RWPE2 (cell line): ENCODE measurements at places on chromosomes 1 and 21.
A peak's percentile ranks its signal among the peaks of the same experiment; 100 is the strongest.

GRCh38 chr1:211928290-211928801 is 97.8 kb upstream of the LPGAT1 start:
- H3K4me3 ChIP-seq: no peak overlapping the region
- peaks cover 19% of the 10 kb centered on the region for H3K4me1 ChIP-seq
- no peaks in the 10 kb centered on the region for H3K36me3 ChIP-seq
- H3K27me3 ChIP-seq: no peaks in the 10 kb centered on the region
- DNase-seq: no peak
- H3K27ac ChIP-seq: peak overlapping the region; percentile 35

DNA sequence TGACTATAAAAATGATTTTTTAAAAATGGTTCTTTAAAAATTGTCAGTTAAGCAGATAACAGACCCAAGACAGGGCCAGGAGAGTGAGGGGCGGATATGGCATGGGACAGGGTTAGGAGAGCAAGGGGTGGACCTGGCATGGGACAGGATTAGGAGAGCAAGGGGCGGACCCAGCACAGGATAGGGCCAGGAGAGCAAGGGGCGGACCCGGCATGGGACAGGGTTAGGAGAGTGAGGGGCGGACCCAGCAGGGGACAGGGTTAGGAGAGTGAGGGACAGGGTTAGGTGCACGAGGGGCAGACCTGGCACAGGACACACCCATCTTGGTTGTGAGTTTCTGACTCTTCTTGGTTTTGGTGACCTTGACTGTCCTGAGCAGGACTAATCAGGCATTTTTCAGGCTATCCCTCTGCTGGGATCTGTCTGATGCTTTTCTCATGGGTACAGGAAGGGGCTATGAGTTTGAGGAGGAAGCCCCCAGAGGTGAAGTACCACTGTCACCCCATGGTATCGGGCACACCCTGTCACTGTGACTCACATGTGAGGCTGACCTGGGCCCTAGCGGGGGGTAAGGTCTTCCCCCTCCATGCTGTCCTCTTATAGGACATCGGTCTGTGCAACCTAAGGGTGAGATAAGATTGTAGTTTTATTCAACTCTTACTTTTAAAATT is 159.0 kb upstream of the COL6A1 start:
- no peaks in the 10 kb centered on the region for H3K27me3 ChIP-seq
- H3K4me3 ChIP-seq: no peak overlapping the region
- H3K27ac ChIP-seq: no peak overlapping the region
- no peaks in the 10 kb centered on the region for H3K36me3 ChIP-seq
- DNase-seq: no peak
- H3K4me1 ChIP-seq: peaks cover 14% of the 10 kb centered on the region

DNA sequence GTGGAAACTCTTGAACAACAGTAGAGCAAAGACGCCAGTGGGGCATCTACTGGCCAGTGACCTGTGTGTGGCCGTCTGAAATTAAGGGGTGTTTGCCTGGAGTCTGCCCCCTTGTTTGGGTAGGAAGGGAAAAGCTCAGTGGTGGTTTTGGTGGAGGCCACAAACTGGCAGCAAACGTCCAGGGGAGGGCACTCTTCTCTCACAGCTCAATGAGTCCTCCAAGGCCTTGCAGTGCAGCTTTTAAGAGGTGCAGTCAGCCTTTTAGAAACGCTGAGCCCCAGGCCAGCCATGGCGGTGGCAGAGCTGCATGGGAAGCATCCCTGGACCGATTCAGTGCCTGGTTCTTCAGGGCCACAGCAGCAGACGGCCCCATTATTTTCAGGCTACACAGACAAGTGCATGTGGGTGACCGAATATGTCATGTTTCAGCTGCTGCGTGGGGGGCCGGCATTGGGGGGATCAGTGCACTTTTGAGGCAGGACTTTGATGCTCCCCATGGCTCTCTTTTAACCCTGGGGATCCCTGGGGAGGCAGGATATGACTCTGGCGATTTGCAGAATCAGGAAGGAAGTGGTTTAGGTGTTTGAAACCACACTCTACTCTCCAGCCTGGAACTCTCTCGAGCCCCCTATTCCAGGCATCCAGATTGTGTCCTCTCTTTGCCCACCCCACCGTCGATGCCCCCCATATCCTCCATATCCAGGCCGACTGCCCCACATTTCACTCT is 414.0 kb downstream of the PRDM2 start:
- H3K36me3 ChIP-seq: no peaks in the 10 kb centered on the region
- H3K27me3 ChIP-seq: no peaks in the 10 kb centered on the region
- H3K4me3 ChIP-seq: no peak overlapping the region
- H3K27ac ChIP-seq: no peak overlapping the region

GRCh38 chr1:25848531-25848930 is 10.7 kb downstream of the AUNIP start:
- no peak overlapping the region for H3K27ac ChIP-seq
- no peak overlapping the region for H3K4me3 ChIP-seq
- no peaks in the 10 kb centered on the region for H3K27me3 ChIP-seq
- peaks cover 29% of the 10 kb centered on the region for H3K36me3 ChIP-seq
- H3K4me1 ChIP-seq: no peaks in the 10 kb centered on the region

- H3K4me1 ChIP-seq: no peaks in the 10 kb centered on the region
- H3K27ac ChIP-seq: no peak overlapping the region
- DNase-seq: no peak
- peaks cover 7% of the 10 kb centered on the region for H3K27me3 ChIP-seq
- H3K4me3 ChIP-seq: no peak overlapping the region
Observed at GRCh38 chr21:20024741-20025140, 973.5 kb upstream of the NCAM2 start.

DNA sequence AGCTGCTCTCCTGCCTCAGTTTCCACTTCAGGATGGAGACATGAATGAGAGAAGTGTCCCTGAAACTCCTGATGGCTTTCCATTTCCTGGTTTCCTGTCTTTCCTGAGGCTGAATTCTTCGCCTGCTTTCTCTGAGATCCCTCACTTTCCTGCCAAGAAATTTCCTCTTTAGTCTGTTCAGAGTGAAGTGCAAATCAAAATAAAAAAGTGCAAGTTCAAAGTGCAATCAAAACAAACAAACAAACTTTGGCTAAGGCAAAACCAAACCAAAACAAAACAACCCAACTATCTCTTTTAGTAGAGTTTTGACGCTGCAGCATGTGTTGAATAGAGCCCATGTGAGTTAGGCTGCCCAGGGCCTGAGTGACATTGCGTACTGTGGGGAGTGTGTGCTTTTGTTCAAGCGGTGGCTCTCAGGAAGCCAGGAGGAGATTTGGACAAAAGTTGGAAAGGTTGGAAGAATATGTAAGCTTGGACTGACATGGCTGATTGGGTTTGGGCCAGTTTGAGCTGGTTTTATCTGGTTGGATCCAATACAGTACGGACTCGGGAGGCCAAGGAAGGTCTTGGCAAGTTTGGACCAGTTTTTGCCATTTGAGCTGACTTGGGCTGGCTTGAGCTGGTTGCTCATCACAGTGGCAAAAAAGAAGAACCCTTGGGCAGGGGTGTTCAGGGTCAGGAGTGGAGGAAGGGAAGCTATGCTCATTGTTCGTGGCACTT is 61.1 kb upstream of the TINAGL1 start:
- DNase-seq: no peak
- H3K27me3 ChIP-seq: no peaks in the 10 kb centered on the region
- H3K36me3 ChIP-seq: no peaks in the 10 kb centered on the region
- no peak overlapping the region for H3K27ac ChIP-seq
- no peak overlapping the region for H3K4me3 ChIP-seq

DNA sequence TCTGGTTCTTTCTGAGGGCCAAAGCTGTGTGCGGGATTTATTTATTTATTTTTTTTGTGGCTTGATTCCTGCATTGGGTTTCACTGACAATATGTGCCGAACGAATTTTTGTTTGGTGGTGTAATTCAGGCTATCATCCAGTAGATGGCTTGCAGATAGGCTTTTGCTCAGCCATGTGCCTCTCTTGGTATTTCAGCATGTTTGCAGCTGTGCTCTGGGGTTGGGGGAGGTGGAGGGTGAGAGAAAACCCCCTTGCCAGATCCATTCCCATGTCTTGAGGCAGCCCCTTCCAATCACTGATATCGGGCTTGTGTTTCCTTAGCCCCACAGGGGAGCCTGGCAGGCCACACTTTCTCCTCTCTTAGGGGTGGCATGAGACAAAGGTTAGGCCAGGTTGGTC is 302.4 kb downstream of the PTGER3 start:
- no peaks in the 10 kb centered on the region for H3K36me3 ChIP-seq
- no peak overlapping the region for H3K27ac ChIP-seq
- no peak for DNase-seq
- H3K4me3 ChIP-seq: no peak overlapping the region

DNA sequence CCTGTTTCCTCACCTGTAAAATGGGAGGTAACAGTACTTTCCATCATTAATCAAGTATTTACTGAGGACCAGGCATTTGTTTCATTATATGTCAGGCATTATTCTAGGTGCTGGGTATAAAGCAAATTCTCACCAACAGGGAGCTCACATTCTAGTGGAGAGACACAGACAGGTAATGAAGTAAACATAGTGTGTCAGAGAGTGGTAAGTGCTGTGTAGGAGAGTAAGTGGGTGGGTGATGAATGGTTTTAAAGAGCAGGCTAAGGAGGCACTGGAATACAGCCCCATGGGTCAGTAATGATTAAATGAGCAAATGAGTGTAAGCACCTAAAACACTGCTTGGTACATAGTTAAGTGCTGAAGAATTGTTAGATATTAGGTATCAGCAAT is 60.4 kb downstream of the DNTTIP2 start:
- no peak overlapping the region for H3K4me3 ChIP-seq
- DNase-seq: no peak
- peak overlapping the region; percentile 89 for H3K27ac ChIP-seq
- peaks cover 26% of the 10 kb centered on the region for H3K4me1 ChIP-seq
- no peaks in the 10 kb centered on the region for H3K27me3 ChIP-seq
